Naive B cell (primary cell): ENCODE measurements at places on chromosomes 7 and 10.

DNA sequence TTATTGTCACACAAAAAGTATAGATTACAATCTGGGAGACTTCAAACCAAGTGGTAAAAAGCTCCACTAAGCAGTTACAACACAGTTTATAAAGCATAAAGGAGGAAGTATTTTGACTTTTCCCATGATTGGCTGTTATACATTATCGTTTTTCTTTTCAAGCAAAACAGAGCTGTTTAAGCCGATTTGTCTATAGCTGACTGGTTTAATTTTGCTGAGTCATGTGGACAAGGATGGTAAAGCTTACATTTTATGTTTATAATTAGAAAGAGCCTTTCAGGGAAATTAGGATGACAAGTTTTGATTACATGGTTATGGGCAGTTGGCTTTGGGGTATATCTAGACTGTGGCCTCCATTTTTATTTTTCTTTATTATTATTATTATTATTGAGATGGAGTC is 152.5 kb upstream of the STK17A start:
- no peak for DNase-seq

DNA sequence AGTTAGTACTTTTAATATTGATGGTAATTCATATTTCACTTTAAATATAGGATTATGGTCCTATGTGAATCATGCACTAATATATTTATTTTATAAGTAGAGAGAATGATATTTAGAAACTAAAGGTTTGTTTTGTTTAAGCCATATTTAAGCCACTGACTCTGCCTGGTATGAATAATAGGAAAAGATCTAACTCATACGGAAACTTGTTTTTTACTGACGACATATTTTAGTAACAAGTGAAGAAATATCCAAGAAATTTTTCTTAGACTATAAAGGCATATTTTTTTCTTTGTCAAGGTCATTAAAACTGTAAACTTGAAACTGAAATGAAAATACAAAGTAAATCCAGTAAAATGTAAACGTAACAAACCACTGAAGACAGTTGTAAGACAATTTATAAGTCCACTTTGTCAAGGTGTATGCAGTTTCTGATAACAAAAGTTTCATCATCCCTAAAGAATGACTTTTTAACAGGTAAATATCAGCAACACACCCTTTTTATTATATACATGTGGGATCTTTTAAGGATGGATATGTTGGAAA is 147.1 kb downstream of the PHF14 start:
- DNase-seq, result no peak

DNA sequence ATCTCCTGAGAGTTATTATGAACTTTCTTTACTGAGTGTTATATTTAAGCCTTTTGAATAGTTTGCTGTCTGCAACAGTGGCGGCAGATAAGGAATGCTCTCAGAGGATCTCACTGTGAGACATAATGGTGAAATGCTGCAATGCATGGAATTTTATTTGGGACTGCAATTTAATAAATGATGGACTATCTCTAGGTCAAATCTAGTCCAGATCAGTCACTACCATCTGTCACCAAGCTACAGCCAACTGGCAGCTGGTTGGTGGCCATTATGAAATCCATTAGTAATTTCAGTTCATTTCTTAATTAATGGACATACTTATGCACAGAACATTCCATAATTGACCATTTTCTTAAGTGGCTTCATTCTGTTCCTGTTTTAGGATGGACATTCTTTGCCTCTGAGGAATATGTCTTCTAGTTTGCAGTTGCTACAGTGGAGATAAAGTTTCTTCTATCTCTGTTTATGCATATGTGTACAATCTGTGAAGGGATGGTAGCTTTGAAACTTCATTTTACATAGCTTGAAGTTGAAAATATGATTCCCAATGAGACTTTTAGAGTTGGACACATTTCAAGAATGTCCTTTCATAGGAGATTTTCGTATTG is 586.6 kb downstream of the SUGCT start:
- DNase-seq, result no peak

GRCh38 chr10:99235658-99236626 is at the start of gene HPSE2:
HPSE2 (minus strand) TSS chr10:99235852.
- no peak for DNase-seq

DNA sequence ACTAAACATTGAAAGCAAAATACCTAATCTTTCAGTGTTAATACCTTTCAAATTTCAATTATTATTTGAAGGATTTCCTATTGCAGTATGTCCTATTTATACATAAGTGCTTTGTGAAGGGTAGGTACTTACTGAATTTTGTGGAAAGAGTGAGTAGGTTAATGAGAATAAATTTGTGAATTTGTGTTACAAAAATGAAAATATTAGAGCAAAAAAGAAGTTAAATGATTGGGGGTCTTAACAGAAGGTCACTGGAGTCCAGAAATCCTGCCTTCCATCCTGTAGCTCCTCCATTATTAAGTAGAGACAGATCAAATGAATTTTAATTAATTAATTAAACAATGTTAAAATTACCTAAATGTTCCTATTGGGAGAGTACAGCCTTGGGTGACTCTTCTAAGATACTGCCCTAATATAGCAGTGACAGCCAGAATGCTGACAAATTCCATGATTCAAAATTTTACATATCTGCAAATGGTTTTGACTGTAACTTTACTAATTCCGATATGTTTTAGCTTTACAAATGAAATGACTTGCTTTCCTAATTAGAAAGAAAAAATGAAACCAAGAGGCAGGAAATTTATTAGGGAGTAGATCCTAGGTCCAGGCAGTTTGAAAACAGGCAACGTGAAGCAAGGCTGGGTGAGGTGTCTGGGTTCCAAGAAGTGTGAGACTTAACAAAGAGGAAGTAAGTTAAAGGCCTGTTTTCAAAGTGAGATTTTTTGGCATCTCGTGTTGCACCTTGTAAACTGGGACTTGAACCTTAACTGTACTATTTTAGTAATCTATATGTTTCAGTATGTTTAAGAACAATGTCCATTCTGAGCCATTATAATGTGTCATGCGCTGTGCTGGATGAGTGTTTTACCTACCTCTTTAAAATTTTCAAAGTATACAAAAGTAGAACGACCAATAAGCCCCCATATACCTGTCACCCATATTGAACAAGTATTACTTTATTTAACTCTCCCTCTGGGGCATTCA is 1.5 kb downstream of the PIK3CG start:
- DNase-seq, result peak; percentile 42
